ENCODE measurements at places on chromosomes 7 and 10.

- DNase-seq, result no peak
Observed at GRCh38 chr10:103693812-103694205, 161.6 kb downstream of the SH3PXD2A start.

DNA sequence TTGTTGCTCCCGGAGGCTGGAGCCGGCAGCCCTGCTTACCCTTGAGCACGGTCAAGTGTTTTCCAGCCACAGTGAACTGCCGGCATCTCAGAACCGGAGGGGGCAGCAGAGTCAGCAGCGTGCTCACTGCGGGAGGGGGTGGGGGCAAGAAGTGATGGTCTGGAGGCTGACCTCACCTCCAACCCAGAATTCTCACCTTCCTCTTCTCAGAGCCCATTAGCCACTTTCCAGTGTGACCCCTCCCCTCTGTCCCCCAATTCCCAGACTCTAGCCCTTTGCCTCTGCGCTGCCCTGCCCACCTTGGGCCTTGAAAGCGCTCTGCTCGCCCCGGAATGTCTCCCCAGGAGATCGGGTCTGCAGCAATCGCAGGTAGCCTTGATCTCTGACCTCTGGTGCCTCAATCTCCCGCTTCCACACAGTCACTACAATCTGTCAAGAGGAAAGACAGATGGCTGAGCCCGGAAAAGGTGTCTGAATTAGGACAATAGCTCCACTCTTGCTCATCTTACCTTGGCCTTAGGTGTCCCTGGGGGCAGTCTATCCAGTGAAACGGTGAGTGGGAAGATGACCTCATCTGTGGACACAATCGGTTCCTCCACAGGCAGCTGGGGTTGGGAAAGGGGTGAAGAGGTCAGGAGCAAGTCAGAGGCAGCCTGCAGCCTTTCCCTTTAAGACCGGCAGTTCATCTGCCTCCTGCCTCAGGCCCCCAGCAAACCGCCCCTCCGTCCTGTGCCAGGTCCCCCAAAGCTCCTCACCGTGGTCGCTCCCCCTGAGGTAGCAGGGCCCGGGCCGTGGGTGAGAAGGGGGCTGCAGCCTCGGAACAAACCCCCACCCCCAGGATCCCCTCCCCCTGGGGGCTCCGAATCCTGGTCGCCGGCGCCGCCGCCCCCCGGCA lies 942 bp downstream of the TRAPPC14 start:
- no peak for DNase-seq

DNA sequence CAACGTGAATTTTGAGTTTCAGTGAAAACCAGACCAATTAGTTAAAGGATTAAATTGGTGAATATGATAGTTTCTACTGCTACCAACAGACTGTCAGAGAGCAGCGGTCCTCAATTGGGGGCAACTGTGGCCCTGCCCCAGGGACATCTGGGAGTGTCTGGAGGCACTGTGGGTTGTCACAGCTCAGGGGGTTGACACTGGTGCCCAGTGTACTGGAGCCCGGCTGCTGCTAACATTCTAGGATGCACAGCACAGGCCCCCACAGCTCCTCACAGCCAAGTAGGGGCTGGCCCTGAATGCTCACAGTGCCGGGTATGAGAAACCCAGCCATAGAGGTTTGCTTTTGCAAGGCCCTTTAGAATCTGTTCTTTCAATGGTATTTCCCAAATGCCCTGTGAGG lies 84.1 kb upstream of the CXCL12 start:
- DNase-seq, result no peak

GRCh38 chr7:42233695-42234331 lies 3.2 kb downstream of the GLI3 start:
- DNase-seq, result no peak

GRCh38 chr10:10438335-10439100 lies 579.2 kb upstream of the CELF2 start:
- no peak for DNase-seq

- DNase-seq, result no peak
Observed at GRCh38 chr10:45354261-45354660, 19.8 kb upstream of the ALOX5 start.

DNA sequence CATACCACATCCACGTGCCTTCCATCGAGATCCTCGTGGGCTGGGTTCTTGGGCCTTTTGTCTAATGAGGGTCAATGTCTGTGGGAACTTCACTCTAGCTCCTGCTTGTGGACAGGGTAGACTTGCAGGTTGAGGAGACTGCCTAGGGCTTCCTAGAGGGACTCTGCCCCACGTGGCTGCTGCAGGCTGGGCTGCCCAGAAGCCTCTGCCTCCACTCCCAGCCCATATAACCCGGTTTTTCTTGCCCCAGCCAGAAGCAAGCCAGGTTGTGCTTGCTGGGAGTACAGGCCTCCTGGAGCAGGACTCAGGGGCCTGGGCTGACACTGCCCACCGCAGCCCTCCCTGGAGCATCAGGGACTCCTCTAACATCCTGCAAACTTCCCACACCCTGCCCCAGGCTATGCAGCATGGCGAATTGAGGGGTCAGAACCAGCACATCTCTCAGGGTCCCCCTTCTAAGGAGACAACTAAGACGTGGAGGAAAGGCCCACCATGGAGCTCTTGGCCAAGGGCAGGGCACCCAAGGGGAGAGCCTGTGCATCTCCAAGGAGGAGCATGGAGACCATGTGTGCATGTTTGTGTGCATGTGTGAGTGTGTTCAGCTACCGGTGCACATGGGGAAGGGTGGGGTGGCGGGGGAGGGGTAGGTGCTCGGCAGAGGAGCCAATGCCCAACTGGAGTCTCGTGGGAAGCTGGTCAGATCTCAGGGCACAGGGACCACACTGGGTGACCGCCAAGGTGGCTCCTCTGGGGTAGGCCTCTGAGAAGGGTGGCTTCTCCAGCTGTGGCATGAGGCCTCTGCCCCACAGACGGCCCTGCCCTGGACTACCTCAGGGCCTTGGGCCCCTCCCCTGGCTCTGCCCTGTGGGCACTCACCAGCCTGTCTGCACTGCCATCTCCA lies 62.6 kb downstream of the RASGEF1A start:
- DNase-seq, result peak; percentile 14

- no peak for DNase-seq
Observed at GRCh38 chr7:47584536-47584895, 2.6 kb upstream of the TNS3 start.

DNA sequence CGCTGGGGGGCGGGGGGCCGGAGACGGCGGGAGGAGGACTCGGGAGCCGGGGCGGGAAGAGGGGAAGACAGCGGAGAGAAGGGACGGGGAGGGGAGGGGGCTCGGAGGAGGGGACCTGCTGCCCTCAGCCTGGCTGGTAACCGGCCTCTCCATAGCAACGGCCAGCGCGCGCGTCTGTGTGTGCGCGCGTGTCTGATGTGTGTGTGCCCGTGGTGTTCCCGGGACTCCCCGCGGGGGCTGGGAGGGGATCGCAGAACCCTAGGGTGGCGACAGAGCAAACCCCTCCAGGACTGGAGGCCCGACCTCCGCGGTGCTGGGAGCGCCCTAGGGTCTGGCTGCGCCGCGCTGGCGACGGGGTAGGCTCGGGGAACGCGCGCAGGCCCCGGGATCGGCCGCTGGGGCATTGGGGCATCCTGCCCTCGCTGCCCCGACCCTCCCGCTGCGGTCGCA lies 356.3 kb downstream of the DNAJB6 start:
- DNase-seq, result no peak

DNA sequence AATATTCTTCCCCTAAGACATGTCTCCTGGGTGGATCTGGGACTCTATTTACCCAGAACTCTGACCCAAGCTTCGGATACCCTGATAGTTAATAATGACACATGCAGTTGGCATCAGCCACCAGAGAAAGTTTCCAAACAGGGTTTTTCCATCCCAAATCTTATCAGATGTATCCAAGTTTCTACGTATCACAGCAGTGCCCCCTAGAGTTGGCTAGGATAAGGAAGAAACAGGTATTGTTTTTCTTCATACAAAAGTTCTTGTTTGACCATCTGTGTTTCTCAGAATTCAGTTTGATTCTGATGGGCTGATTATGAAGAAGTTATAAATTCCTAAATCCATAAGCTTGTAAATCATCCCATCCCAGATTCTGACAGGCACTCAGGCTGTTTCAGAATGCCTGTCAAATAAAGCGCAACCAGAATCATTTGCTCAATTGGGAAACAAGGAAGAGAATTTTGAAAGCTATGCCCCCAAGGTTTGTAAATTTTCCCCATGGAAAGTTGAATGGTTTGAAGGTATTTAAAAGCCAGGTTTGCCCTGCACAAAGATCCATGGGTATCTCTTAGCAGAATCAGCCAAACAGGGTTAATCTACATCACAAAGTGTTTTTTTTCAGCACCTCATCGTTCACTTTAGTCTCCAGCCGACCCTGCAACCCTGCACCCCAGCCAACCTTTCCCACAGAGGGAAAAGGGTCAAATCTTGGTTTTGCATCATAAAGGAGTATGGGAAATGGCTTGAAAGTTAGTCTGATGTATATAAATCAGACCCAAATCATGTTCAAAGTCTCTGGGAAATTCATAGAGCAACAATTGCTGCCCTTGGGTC lies 47.4 kb downstream of the NRAP start:
- DNase-seq, result no peak

DNA sequence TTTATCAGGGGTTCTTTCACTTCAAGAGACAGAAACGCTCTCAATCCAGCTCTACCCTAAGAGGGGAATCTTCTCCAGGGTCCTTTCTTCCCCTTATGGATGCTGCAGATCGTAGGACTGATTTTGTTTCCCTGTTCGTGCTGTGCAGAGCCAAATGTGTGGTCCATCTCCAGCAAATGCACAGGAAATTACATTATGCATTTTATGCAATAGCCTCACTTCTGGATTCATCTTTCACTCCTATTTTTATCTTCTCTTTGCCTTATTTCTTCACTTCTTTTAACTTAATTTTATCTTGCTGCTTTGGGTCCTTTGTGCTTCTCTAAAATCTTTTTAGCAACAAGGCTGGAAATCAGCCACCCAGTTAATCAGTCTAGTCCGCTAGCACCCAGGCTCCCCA lies 184.5 kb upstream of the INHBA start:
- DNase-seq, result no peak

GRCh38 chr7:154342971-154343633 lies 290.9 kb downstream of the DPP6 start:
- DNase-seq, result no peak

DNA sequence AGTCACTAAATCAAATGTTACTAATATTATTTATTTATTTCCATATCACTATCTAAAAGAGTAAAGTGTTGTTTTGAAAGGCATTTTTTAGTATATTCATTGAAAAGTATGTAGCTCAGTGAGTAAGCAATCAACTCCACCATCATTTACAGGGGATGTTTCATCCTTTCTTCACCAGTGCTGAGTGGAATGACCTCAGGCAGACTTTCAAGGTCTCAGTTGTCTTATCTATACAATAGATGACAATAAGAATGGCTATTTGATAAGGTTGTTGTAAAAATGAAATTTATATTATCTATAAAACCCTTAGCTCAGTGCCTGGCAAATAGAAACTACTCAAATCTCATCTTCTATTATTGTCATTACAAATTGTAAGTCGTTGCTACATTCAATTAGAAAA lies 204.3 kb upstream of the CSTF2T start:
- DNase-seq, result no peak

GRCh38 chr7:18895456-18895855 lies 222.0 kb downstream of the TWIST1 start:
- DNase-seq, result no peak

DNA sequence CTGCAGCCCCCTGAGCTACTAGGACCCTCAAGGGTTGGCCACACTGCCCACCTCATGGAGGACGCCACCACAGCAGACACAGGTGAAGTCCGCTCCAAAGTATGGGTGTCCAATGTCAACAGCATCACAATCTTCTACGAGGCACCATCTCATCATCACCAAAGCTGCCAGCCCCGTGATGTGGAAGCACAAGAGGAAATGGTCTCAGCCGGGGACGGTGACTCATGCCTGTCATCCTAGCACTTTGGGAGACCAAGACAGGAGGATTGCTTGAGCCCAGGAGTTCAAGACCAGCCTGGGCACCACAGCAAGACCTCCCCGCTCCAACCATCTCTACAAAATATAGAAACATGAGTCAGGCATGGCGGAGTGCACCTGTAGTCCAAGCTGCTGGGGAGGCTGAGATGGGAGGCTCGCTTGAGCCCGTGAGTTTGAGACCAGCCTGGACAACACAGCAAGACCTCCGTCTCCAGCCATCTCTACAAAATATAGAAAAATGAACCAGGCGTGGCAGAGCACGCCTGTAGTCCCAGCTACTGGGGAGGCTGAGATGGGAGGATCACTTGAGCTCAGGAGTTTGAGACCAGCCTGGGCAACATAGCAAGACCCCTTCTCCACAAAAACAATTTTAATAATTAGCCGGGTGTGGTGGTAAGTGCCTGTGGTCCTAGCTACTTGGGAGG lies 48.8 kb upstream of the MYL10 start:
- no peak for DNase-seq

- no peak for DNase-seq
Observed at GRCh38 chr10:58017719-58018367, 249.9 kb downstream of the IPMK start.

GRCh38 chr10:11863353-11864109 lies 40.4 kb downstream of the PROSER2 start:
- DNase-seq, result no peak

DNA sequence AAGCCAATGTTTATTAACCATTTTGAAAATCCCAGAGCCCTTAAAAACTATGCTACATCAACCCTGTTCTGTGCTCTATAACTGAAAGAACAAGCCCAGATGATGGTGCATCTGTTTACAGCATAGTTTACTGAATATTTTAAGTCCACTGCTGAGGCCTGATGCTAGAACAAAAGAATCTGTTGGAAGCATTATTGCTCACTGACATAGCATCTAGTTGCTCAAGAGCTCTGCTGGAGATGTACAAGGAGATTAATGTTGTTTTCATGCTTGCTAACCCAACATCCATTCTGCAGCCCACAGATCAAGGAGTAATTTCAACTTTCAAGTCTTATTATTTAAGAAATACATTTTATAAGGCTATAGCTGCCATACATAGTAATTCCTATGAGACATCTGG lies 181.3 kb upstream of the FEZF1 start:
- no peak for DNase-seq

- no peak for DNase-seq
Observed at GRCh38 chr10:96507044-96507443, 6.7 kb downstream of the TLL2 start.
